ENCODE measurements at places on chromosomes 11 and 22.

DNA sequence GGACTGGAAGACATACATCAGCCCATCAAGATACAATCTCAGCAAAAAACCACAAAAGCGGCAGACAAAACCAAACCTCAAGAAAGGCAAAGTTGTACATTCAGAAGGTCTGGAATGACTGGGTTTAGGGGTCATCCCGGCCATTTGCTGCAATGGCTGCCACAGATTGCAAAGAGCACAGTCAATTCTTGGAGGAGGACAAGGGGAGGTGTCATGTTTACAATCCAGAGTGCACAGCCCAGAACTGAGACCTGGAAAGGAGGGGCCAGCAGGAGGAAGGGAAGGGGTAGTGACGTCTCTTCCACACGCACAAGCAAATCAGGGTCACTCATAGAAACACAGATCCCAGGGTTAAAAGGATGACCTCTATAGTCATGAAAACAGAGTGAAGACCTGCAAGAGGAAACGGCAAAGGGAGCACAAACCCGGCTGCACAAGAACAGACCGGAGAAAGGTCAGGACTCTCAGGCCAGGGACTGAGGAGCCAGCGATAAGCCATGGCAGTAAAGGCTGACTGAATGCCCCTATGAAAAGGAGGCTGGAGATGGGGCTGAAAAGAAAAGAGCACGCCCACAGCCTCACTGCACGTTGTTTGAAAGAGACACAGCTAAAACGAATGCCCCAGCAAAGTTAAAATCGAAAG is 18.2 kb upstream of the MUC5AC start:
- no peak for DNase-seq

- DNase-seq = no peak
Measured at GRCh38 chr22:48594757-48595510, 1232.7 kb downstream of the BRD1 start.

GRCh38 chr11:1433568-1433967 is 43.8 kb downstream of the BRSK2 start:
- DNase-seq = no peak

DNA sequence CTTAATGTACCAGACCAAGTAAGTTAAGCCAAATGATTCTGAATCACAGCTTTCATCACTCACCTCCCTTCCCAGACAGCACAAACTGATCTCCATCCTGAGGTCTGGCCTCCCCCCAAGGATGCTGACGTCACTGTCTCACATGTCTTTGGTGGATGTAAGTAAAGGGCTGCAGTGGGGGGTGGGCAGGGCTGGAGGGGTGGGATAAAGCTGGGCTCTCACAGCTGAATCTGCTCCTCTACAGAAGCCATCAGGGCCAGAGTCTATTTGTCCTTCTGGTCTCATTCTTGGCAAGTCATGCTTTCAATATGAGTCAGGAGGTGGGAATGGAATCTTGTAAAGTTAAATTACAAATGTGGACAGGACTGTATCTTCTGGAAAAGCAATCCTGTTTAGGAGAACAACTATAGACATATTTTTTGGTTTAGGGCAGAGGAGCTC is 32.7 kb downstream of the P4HA3 start:
- no peak for DNase-seq

DNA sequence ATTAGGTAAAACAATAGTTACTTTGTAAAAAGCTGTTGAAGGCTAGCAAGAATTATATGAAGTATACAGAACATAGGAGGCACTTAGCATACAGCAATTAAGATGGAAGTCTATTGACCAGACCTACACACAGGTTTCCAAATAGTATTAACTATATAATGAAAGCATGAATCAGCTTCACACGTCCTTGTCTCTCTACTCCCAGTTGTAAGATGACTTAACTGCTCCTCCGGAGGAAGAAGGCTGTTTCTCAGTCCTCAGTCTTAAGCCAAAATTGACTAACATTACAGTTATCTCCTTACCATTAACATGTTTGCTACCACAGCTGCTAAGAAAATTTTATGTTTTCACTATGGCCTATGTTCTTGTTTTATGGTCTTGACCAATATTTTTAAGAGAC is 24.7 kb downstream of the SIK3 start:
- DNase-seq = no peak

- DNase-seq = no peak
Measured at GRCh38 chr11:14687456-14687855, 43.9 kb downstream of the PDE3B start.

DNA sequence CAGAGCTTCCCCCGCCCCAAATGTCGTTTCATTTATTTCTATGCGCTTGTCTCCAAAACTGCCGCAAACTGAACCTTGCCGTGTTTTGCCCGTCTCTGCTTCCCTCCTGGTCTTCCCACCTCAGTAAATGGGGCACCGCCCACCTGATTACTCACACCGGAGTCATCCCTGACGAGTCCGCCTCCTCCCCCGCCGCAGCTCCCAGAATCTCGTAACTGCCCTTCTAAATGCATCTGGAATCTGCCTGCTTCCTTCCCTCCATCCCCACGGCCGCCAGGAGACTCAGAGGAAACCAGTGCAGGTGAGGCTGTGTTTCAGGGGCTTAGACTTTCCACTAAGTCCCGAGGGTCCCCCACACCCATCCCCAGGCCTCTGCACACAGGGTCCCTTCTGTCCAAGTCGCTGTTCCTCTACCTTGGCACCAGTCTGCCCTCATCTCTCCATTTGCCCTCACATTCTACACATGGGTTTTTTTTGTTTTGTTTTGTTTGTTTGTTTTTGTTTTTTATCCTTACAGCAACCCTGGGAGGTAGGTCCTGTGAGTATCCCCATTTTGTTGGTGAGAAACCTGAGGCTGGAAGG is 62.6 kb upstream of the PHF21B start:
- DNase-seq = no peak

GRCh38 chr11:7657306-7658025 is 15.8 kb downstream of the CYB5R2 start:
- DNase-seq = no peak

GRCh38 chr11:31953803-31954327 is 137.0 kb upstream of the RCN1 start:
- DNase-seq = no peak

DNA sequence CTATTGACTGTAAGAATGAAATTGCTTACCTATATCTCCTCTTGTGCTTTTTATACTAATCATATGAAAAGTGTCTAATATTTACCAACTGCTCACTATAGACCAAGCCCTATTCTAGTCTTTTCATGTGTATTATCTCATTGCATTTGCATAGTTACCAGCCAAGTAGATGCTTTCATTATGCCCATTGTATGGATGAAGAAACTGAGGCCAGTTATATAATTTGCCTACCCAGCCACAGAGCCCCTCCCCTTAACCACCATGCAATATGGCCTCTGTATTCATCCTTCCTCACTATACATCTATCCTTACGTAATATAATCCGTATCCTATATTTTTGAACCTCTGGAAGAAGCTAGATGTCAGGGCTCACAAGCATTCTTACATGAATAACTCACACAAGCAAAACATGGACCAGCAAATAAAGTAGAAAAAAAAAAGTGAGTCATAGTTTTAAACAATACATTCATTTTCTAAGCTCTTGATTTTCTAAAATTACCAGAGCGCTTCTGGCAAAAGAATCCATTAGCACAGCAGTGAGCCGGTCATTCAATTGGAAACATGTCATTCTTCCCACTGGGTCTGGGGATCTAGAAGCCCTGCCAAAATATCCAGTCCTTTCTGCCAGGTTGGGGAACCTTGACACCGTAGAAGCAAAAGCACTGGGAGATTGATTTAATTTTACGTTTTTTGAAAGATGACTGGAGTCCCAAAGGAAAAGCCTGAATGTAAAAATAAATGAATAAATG is 80.0 kb downstream of the C11orf91 start:
- no peak for DNase-seq

DNA sequence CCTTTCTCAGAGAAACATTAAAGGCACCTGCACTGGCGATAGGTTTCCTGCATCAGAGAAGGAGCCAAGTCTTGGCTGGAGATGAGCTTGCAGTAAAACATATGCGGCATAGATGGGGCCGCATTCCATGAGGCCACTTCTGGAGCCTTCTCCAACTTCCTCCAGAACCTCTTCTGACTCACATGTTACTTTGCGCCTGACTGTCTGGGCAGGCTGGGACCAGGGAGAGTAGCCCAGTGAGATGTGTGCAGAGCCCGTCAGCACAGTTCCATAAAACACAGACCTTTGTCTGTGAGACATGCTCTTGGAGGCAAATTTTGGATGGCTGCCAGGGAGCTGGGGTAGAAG is 55.4 kb upstream of the BID start:
- no peak for DNase-seq

DNA sequence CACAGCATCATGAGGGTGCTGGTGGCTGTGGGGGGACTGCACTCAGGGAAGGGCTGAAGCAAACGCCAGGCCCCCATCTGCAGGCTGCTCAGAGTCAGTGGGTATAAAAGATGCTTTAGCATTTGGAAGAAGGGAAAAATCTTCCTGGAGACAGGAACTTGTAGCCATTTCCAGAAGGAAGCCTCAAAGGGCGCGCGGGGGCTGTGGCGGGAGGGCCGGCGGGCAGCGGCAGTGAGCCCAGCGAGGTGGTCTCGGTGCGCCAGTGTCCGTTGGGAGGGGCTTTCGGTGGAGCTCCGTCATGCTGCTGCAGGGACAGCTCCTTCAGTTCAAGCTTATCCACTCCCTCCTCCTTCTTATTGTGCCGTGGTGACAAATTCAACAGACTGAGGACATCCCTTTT is 63.0 kb upstream of the PITPNB start:
- no peak for DNase-seq

- DNase-seq = no peak
Measured at GRCh38 chr22:37331856-37332536, 49.7 kb downstream of the CYTH4 start.

GRCh38 chr22:48097723-48098122 is 1335.3 kb downstream of the TBC1D22A start:
- DNase-seq = no peak

DNA sequence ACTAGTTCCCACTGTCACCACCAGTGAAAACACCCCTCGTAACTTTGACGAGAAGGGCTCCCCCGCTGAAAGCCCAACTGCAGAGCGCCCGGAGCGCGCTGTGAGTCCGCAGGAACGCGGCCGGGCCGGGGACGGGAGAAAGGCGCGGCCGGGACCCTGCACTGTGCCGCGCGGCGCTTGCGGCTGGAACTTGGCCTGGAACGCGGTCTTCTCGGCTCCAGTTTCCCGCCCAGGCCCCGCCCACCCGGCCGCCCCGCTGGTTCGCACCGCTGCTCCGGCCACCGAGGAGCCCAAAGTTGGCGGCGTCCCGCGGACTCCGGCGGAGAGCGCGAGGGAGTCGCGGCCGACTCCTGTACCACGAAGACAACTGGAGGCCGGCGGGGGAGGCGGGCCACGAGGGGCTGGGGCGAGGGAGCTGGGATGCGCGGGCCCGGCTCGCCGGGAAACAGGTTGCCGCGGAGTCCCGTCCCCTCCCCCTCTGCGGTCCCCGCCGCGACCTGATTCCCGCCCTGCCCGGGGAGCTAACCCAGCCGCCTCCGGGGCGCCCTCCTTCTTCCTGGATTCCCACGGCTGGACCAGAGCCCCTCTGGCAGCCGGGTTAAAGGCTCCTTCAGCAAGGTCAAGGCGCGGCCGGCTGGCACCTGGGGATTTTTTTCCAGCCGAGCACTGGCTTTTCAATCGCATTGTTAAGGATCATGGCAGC is 3.4 kb downstream of the TENM4 start:
- DNase-seq = no peak

DNA sequence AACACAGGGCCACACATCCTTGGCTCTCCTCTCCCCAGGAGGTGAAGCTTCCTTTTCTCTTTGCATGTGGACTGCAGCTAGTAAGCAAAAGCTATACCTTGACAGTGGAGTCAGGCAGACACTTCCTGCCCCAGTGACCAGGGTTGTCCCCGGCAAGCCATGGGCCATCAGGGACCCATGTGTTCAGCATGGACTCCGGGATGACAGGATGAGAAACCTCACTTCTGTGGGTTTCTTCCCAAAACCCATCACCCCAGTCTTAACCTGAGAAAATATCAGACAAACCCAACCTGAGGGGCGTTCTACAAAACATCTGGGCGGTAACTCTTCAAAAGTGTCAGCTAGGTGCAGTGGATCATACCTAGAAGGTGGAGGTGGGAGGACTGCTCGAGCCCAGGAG is 40.2 kb downstream of the GNB1L start:
- DNase-seq = no peak

- DNase-seq = no peak
Measured at GRCh38 chr22:41333806-41334205, 32.5 kb downstream of the ZC3H7B start.

DNA sequence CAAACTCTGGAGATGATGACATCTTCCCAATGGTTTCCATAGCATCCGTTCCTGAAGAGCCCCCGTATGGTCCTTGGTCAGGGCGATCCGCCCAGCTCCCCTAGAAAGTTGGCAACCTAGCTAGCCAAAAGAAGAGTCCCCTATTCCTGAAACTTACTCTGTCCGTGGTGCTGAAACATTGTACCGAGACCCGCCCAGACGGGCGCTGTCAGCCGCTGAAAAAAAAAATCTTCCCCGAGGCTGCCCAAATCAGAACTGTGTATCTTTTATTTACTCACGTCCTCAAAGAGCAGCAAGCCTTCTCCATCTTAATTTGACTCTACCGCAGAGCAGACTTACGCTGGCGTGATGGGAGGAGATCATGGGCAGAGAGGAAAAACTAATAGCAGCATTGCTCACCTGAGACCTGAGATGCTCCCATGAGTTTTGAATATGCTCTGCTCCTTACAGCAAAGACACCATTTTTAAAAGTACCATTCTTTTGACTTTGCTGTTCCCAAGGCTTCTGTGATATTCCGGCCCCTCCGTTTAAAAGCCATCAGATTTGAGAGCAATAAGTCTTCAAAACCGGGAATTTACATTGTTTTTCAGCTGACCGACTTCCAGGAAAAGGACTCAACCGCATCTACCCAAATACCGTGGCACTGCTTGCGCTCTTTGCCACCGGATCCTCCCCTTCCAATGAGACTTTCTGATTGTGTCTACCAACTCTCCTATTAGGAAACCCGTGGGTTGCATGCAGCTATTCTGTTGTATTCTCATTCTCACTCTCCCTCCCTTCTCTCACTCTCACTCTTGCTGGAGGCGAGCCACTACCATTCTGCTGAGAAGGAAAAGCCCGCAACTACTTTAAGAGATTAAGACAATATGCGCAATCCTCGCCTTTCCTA is at the start of gene SLC17A6:
TSS of gene SLC17A6 (plus strand) at position 786 of the 890 bp plus-strand sequence. CDS start 153 bp downstream, outside the sequence.
- DNase-seq = no peak

DNA sequence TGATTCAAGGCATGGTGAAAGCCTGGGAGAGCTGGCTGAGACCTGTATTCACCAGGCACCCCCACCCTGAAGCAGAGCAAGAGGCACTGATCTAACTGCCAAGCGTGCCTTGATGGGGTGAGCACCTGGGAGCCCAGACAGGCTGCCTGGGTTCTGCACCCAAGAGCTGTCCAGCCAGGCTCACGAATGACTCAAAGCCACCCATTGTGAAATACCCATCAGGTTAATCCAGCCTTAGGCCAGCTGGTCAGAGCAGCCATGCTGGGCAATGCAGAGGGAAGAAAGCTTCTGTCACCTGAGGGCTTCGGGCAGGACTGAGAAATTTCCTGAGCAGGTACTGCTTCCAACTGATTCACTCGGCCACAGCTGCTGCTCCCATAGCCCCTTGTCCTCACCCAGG is 22.1 kb downstream of the THOC5 start:
- no peak for DNase-seq

GRCh38 chr11:111829185-111829968 is 42.0 kb downstream of the ALG9 start:
- no peak for DNase-seq

Measured in activated effector memory CD4-positive, alpha-beta T cell treated with Interleukin-2 at 50 U/mL for 16 hours (primary cell).